ENCODE measurements at places on chromosomes 16 and 17.

GRCh38 chr17:82076018-82076784, 10.6 kb upstream of the DUS1L start:
- DNase-seq = no peak

DNA sequence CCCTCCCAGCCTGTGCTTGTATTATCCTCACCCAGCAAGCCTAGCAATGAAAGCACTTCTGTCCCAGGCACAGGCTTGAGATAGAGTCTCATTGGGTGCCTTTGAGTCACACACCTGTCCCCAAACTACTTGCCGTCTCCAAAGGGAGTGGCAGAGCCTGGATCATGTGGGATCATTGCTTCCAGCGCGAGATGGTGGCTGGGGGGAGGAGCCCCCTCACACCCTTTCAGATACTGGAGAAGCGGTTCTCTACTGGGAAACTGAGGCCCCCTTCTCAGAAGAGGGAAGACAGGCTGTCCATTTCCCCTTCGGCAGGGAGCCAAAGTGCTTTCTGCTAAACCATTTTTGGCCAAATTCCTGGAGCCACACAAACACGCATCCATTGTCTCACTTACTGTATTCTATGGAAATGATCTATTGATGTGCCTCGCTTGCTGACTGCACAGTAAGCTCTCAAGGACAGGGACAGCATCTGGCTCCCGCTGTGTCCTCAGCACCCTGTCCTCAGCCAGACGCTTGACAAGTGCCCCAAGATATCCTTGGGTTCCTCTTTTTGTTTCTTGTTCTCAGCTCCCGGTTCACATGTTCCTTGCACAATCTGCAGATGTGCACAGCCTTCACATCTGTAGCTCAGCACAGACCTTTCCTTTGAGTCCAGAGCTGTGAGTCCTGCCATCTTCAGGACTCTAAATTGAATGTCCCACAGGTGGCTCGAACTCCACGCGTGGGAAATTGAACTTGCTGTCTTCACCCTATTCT, 26.0 kb upstream of the DLX3 start:
- DNase-seq = no peak

GRCh38 chr16:75593825-75594820, 27.9 kb downstream of the GABARAPL2 start:
- peak; percentile 49 for DNase-seq

- DNase-seq = no peak
These were observed 27.3 kb downstream of the CENPV start for GRCh38 chr17:16325964-16326363.
